ENCODE measurements at places on chromosomes 6 and 20. TPM values are rescaled to one million over a fixed set of nuclear protein-coding genes. Genes with fewer than 3 reads are reported as not detected.

Gene DPPA5
- not detected for total RNA-seq

Gene TUBB1
- total RNA-seq: not detected

Gene OOEP
- total RNA-seq: not detected

Gene SLC17A9
- 4.8 TPM for total RNA-seq

Gene PIGU
- total RNA-seq: 6.6 TPM

Gene NCOA5
- 9.1 TPM for total RNA-seq

Gene SAMD10
- 0.99 TPM for total RNA-seq

Gene GSTA2
- not detected for total RNA-seq
